ENCODE measurements at places on chromosomes 1 and 21.

DNA sequence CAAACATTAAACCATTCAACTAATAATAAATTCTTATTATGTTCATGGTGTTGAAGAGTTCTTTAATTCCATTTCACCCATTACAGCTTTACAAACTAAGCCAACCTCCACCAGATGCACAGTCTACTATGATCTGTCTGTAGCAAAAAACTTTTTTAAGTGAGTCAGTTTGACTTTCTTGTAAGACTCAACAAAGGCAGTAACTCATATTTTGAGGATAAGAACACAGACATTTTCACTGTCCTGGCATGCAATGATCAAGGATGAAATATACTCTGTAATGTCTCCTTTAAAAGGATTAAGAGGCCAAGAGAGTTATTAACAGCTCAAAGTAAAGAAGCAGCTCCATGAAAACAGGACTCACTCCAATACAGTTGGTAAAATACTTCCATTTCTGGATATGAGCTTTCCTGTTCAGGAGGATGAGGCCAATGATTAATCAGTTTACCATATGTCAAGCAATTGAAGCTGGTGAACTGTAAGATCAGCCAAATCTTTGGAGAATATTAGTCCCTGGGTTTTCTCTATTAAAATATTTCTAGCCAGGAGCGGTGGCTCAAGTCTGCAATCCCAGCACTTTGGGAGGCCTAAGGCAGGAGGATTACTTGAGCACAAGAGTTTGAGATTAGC, 20.6 kb downstream of the XKR8 start:
- DNase-seq = no peak

DNA sequence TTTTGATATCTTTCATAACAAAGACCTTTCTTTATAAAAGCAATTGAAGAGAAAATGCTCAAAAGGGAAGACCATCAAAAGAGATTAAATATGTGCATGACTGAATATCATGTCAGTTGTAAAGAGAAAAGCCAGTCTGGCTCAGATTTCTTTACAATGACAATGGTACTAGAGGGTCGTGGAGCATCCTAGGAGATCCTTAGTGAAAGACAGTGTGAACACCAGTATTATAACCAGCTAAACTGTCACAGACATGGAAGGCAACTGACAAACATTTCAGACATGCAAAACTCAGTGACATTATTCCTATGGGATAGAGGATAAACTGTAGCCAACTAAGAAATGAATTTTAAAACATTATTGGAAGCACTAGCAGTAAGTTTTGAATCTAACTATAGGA, 27.1 kb upstream of the ADARB1 start:
- DNase-seq = no peak

- no peak for DNase-seq
These were observed 8.2 kb upstream of the AVPR1B start for GRCh38 chr1:206125346-206125745.

DNA sequence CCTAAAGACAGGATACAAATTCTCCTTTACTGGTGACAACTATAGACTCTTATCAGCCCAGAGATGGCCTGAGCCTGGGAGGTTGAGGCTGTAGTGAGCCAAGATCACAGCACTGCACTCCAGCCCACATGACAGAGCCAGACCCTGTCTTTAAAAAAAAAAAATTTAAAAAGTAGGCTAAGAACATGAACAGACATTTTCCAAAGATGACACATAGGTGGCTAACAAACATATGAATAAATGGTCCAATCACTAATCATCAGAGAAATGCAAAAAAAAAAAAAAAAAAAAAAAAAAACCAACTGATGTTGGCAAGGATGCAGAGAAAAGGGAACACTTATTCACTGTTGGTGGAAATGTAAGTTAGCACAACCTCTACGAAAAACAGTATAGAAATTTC, 65.0 kb downstream of the TOR3A start:
- no peak for DNase-seq

- no peak for DNase-seq
These were observed 6.4 kb downstream of the TSTD1 start for GRCh38 chr1:161032409-161032808.

DNA sequence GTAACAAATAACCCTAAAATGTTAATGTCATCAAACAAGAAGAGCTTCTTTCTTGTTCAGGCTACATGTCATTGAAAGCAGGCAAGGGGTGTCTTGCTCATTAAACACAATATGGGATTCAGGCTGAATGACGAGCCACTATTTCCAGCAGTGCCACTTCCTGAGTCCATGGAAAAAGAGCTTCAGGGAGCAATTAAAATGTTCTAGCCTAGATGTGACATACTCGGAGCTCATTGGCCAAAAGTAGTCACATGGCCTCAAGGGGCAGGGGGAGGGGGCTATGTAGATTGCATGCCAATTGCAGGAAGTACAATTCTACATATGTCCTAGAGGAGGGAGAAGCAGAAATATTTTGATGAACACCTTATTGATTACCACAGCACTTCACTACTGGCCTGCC, 685.3 kb upstream of the ADGRL2 start:
- DNase-seq = no peak
